Esophagus muscularis mucosa (tissue), 4 donors: ENCODE measurements at places on chromosomes 4 and X.

- DNase-seq = peak; percentile 10
Observed at GRCh38 chr4:17018013-17018412, 119.6 kb upstream of the LDB2 start.

DNA sequence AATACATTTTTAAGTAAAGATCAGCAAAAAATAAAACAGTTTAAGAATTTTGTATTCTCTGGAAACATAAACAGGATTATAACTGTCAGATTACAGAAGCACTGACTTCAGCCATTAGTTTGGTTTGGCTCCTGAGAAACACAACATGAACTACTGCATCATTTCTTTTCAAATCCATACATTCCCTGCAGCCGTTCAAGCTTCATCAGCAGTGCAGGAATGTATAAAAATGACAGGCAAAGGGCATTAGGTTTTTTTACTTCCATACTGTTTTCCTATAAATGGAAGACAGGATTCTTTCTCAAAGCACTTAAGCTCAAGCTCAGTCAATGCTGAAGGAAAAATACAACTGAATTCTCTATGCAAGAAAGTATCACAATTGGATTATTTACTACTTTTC is 4.2 kb upstream of the MAB21L2 start:
- DNase-seq = no peak

GRCh38 chrX:41596596-41596995 is 92.2 kb upstream of the GPR34 start:
- DNase-seq = no peak

DNA sequence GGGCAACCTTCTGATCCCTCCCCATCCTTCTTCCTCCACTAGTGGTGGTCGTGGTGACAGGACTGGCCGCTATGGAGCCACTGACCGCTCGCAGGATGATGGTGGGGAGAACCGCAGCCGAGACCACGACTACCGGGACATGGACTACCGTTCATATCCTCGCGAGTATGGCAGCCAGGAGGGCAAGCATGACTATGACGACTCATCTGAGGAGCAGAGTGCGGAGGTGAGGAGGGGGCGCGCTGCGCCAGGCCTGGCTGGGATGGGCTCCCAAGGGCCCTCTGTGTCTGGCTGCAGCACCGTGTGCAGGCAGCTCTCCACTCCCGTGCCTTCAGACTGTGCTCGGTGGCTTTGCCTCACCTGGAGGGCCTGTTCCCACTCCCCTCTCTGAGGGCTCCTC is 24.3 kb downstream of the RBM10 start:
- DNase-seq = no peak

- DNase-seq = no peak
Observed at GRCh38 chrX:3962511-3963311, 249.3 kb upstream of the PRKX start.

- DNase-seq = no peak
Observed at GRCh38 chr4:8907596-8908205, 36.1 kb upstream of the HMX1 start.

- DNase-seq = no peak
Observed at GRCh38 chr4:108172753-108173598, 4.2 kb upstream of the LEF1 start.

GRCh38 chr4:3037957-3038461 is 36.3 kb downstream of the HTT-AS start:
- no peak for DNase-seq

GRCh38 chr4:124433500-124433899 is 279.0 kb downstream of the ANKRD50 start:
- DNase-seq = no peak

- DNase-seq = no peak
Observed at GRCh38 chr4:38034986-38035882, 75.0 kb downstream of the PTTG2 start.

DNA sequence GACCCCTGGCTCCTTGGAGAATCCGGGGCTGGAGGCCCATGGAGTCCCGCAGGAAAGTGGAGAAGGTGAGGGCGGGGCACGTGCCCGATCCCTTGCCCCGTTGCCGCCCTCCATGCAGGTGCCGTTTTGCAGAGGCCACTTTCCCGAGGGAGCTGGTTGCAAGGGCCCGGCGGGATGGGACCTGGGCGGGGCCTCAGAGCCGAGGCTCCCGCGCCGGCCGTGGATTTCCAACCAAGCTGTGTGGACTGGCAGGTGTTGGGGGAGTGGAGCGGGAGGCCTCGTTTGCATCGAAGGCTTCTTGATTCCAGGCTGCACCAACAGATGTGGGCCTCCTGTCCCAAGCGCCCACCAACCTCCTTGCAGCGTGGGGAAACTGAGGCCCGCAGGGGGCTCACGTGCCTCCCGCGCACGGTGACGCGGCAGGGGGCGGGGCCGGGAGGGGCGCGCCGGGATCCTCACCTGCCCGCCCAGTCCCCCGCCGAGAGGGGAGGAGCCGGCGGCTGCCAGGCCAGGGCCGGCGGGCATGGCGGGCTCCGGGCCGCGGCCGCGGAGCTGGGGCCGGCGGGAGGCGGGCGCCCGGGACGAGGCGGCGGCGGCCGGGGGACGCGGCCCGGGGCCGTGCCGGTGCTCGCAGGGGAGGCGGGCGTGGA is 24.9 kb downstream of the SH3BP2 start:
- no peak for DNase-seq

DNA sequence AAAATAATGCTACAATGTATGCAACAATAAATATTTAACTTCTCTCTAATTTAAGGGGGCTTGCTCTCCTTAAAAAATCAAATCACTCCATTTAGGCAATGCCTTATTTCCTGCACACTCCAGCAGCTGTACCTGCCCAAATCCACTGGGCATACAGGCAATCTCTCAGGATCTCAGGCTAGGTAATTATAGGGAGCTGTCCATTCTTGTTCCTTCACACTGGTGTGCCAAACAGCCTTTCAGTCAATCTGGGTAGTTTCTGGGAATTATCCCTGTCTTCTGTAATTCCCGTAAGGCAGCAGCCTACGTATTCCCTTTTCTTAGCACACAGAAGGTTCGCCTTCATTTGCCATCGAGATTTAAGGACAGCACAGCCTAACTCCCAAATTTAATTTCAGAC is 922.6 kb upstream of the SLIT2 start:
- DNase-seq = no peak

DNA sequence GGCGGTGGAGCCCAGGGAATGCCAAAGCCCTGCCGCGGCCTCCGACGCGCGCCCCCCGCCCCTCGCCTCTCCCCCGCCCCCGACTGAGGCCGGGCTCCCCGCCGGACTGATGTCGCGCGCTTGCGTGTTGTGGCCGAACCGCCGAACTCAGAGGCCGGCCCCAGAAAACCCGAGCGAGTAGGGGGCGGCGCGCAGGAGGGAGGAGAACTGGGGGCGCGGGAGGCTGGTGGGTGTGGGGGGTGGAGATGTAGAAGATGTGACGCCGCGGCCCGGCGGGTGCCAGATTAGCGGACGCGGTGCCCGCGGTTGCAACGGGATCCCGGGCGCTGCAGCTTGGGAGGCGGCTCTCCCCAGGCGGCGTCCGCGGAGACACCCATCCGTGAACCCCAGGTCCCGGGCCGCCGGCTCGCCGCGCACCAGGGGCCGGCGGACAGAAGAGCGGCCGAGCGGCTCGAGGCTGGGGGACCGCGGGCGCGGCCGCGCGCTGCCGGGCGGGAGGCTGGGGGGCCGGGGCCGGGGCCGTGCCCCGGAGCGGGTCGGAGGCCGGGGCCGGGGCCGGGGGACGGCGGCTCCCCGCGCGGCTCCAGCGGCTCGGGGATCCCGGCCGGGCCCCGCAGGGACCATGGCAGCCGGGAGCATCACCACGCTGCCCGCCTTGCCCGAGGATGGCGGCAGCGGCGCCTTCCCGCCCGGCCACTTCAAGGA is at the start of gene FGF2:
Gene FGF2 (plus strand): TSS at position 279 of the 705 bp plus-strand sequence. CDS start 344 bp downstream, at position 623.
- DNase-seq = no peak
